ENCODE measurements at places on chromosomes 6 and 20. TPM values are rescaled to one million over a fixed set of nuclear protein-coding genes. Genes with fewer than 3 reads are reported as not detected.

SLCO4A1 gene
- 0.30 TPM for polyA plus RNA-seq

CYP24A1 gene
- polyA plus RNA-seq: 0.68 TPM

ULBP3 gene
- polyA plus RNA-seq: 1.9 TPM

IGF2R gene
- 124 TPM for polyA plus RNA-seq

KCTD20 gene
- polyA plus RNA-seq: 38.6 TPM

CCN6 gene
- 0.15 TPM for polyA plus RNA-seq

GABRR2 gene
- 2.0 TPM for polyA plus RNA-seq

EGFL8 gene
- 25.9 TPM for polyA plus RNA-seq

MYB gene
- polyA plus RNA-seq: 0.77 TPM

SLC44A4 gene
- polyA plus RNA-seq: 0.37 TPM

SLC32A1 gene
- not detected for polyA plus RNA-seq

SLC23A2 gene
- 9.4 TPM for polyA plus RNA-seq

LINC00237 gene
- polyA plus RNA-seq: not detected

GRCh38 chr20:42442716-42443115 is 747.0 kb downstream of the PTPRT start:
- peak; percentile 67 for DNase-seq

DNA sequence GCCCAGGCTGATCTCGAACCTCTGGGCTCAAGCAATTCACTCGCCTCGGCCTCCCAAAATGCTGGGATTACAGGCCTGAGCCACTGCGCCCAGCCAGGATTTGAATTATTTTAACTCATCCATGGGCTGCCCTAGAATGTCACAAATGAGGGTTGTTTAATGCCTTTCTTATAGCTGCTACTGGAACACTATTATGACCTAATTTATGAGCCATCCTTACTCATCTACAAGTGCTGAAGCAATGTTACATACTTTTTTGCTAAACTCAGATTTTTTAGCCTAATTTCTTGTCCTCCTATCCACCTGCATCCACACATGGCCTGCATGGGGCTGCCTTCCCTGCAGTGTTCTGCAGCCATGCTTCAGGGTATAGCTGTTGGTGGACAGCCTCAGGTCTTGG is 59.9 kb downstream of the RTN4IP1 start:
- no peak for DNase-seq

DNA sequence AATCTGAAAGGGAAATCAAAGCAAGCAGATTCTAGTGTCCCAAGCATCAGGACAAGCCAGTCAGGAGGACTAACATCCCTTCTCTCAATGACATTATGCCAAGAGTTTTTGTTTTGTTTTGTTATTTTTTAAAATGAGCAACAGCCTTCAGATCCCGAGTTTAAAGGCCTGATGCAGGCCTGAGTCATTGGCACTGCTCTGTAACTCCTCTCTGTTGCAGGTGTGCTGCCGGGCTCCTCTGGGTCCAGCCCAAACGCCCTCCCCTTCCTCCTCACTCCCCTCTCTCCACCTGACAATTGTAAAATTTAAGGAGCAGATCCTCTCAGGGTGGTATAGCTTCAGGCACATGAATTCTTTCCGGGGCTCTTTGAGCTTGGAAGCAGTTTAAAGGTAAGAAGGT is 502.0 kb downstream of the BMP2 start:
- DNase-seq: no peak

GRCh38 chr6:128311944-128312570 is 208.3 kb downstream of the PTPRK start:
- no peak for DNase-seq

DNA sequence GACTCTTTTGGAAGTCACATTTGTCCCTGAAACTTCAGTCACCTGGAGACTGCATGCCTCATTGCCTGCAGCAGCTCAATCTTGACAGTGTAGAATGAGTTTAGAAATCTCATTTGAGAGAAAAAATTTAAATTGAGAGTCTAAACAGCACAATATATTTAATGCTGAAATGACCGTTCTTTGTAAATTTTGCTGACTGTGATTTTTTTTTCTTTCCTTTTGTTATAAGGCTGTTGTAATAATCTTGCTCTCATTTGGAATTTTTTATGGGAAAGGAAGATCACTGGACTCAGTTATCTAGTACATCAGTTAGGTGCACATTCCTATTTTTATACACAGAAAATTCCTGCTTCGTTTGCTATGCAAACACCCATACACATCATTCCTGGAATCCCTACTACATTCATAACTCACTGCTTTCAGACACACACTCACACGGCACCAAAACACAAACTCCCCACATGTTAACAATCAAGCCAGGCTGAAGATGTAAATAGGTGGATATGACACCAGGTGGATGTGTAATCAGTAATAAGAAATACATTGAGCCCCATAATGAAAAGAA is 43.8 kb downstream of the PTCHD4 start:
- DNase-seq: no peak

DNA sequence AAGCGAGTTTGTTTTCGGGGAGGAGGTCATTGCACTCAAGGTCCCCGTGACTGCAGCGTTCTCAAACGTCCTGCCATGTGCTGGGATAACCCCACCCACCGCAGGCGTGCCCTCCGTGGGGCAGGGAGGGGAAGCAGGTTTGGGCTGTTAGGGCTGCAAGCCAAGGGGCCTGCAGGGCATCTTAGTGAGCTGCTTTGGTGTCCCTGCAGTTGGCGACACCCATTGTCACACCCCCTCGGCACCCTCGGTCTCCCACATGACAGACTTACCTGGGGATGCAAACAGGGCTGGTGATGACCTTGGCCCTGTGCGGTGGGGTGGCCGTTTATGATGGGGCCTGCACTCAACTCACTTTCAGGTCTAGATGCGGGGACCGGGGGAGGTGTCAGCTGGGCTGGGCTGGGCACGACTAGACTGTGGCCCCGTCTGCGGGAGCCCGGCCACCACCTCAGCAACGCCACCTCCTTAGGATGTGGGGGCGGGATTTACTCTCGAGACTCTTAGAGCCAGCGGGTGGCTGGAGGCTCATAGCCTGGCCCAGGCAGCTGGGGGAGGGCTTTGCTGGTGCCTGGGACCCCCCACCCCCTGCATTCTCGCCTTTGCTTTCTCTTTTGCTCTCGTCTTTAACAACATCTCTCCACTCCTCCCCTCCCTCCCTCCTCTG is 6.5 kb upstream of the GATA5 start:
- DNase-seq: no peak

DNA sequence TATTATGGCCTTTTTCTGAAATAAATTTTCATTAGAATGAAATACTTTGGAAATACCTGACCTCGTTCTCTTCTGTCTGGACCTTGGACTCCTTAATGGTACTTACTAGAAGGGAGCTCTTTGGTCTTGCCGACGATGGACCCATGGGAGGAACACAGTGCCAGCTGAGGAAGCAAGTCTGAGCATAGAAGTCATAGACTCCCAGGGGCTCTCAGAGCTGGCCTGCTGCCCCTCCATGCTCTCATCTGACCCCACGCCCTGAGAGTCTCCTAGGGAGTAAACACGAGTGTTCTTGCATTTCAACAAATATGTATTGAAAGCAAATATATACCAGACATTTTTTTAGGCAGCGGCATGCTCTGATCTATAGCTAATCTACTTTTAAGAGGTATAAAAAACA is 87.8 kb downstream of the PLEKHG1 start:
- no peak for DNase-seq

DNA sequence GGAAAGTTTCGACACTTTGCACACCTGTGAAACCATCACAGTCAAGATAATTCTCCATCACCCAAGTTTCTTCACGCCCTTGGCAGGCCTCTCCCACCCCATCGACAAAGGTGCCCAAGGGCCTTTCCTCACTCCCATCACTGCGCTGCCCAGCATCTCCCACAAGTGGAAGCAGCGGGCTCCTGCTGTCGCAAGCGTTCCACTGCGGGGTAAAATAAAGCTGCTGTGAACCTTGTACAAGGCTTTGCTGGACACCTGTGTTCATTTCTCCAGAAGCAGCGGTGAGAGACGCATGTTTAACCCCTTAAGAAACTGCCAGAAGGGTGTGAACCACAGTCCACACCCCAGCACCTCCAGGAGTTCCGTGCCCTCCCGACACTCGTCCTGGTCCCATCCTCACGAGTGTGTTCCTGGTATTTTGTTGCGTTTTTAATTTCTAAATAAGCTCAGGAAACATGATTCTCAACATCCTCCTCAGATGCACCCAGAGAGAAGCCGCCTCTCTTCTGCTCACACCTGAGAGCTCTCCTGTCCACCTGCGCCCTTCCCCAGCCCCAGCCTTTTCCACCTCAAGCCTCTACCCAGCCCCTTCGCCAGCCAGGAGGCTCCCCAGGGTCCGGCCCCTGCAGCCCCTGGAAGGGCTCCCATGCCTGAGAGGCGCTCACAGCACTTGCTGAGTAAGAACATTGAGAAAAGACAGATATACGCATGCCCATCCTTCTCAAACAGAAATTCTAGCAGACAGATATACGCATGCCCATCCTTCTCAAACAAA is 97.5 kb downstream of the TAF4 start:
- DNase-seq: no peak

DNA sequence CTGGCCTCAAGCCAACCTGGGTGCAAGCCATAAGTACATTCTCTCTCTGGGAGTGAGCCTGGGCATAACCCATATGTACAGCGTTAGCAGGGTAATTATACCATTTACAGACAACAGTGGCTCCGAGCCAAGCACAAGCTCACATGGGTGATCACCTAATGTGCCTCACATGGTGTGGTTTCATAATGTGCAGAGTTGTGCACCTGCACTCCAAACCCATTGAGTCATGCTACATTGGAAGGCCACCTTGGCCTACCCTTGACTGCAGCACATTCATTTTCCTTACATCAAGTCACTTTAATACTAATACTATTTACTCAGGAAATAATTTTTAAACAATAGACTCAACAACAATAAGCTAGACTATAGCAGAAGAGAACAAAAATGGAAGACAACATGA is 194.5 kb upstream of the PLN start:
- no peak for DNase-seq

GRCh38 chr6:147043994-147044477 is 160.2 kb upstream of the STXBP5 start:
- no peak for DNase-seq

- DNase-seq: no peak
Measured at GRCh38 chr20:29472606-29473005, 1784.9 kb upstream of the DEFB115 start.

- no peak for DNase-seq
Measured at GRCh38 chr6:5379647-5380242, 118.4 kb downstream of the FARS2 start.

DNA sequence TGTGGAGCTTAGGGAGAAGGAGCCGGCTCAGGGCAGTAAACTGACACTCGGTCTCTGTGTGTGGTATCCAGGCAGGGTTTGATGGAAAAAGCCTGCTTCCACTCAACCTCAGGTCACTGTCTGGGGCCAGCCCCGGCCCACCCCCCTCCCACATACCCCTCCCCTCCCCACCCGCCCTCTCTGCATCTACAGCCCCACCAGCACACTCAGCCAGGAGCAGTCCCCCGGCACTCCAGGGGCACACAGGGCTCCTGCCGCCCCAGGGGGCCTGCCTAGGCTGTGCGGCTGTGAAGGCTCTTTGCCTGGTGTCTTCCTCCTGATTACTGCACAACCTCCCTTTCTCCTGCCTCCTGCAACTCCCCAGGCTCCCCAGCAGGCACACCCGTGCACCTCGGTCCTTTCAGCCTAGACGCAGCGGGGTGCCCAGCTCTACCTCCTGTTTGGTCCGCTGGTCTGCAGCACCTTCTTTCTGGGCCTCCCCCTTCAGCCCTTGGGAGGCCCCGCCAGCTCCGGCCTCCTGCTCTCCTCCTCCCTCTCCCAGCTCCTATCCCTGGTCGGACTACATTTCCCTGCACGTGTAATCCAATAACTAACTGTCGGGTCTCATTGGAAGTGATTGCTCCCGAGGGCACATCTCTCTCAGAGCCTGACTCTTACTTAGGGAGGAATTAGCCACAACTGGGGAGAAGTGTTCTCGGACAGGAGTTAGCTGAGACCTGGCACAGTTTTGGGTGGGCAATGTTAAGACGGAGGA is 1.3 kb upstream of the FOXF2 start:
- no peak for DNase-seq

DNA sequence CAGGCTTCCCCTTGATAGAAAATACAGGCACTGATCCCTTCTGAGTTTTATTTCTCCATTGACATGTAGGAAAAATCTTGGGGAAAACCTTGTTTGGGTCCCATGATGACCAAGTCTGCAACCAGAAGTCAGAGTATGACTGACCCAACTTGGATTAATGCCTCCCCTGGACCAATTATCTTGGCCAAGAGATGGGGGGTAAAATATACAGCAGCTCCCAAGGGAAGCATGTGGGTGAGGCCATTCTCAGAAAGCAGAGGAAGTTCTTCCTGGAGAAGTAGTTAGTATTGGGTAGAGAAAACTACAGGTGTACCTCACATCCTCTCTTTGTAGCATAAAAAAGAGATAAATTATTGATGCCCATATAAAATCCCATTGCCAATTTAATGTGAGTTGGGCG is 285.2 kb upstream of the PLCB4 start:
- DNase-seq: no peak

DNA sequence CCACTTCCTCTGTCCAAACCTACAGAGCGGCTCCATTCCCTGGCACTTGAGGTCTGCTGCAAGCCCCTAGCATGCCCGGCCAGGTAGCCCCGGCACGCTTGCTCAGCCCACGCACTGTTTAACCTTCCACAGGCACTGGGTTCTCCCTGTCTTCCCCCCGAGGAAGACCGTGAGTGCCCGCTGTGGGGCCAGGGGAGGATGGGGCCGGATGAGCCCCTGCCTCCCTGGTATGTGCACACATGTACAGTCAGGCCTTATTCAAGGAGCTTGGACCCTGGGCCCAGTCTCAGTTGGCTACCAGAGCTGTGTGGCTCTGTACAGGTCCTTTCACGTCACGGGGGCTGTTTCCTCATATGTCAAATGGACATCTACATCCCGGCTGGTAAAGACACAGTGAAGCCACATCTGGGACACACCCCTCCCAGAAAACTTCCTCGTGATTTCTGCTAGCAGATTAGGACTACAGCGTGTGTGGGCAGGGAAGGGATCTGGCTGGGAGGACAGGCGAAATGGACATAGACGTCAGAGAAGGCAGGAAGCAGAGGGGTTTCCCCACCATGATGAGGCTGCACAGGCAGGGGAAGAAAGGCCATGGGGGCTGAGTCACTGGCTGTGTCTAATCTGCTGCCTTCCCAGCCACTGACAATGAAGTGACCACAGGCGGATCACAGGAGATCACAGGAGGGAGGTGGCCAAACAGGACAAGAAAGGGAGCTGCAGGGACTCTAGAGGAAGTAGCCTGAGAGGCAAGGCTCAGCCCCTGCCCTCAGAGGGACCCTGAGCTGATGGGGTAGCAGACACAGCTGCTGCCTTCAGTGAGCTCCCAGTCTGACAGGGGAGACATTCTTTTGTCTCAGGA is 62.9 kb downstream of the MRPL14 start:
- DNase-seq: no peak

GRCh38 chr20:45149062-45149461 is 24.8 kb upstream of the WFDC12 start:
- DNase-seq: no peak

GRCh38 chr20:51340451-51340840 is 202.1 kb downstream of the NFATC2 start:
- DNase-seq: no peak

GRCh38 chr6:3755637-3756545 is 4.4 kb upstream of the PXDC1 start:
- DNase-seq: no peak

DNA sequence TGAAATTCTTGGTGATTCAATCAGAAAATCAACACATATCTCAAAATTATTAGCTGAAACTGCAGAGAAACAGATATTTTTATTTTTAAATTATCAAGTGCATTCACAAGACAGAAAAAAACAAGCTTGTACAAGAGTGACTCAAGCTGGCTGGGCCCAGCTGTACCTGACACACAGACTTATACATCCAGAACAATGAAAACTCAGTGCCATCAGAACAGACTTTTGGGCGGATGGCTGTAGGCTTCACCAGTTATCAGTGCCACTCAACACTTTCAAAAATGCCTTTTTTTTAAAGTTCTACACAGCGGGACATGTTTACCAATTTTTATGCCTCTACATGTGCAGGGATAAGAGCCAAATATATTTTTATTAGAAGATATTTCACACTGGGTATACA is 102.8 kb downstream of the MYB start:
- DNase-seq: no peak

All from forelimb muscle (tissue), 1 donor.